Bladder microvascular endothelial cell (primary cell): ENCODE measurements at places on chromosomes 1 and 21. TPM values are rescaled to one million over a fixed set of nuclear protein-coding genes. Genes with fewer than 3 reads are reported as not detected.

The ECM1 gene
- 0.16 and 0.38 TPM in 2 replicates for total RNA-seq

The IL24 gene
- not detected in 2 replicates for total RNA-seq

The RBM11 gene
- total RNA-seq = not detected in 2 replicates

The ZNF644 gene
- 33.5 and 66.2 TPM in 2 replicates for total RNA-seq

The UMODL1 gene
- total RNA-seq = not detected in 2 replicates

The OMA1 gene
- total RNA-seq = 11.0 and 17.1 TPM in 2 replicates

The EFNA3 gene
- 1.3 and 1.8 TPM in 2 replicates for total RNA-seq

The VSIG8 gene
- total RNA-seq = not detected in 2 replicates

The S100A7 gene
- not detected in 2 replicates for total RNA-seq

The LRRC39 gene
- 0.16 and 0.19 TPM in 2 replicates for total RNA-seq

The NBPF6 gene
- total RNA-seq = not detected in 2 replicates

The C1orf141 gene
- not detected in 2 replicates for total RNA-seq

The ADAM30 gene
- not detected in 2 replicates for total RNA-seq

The GPA33 gene
- not detected in 2 replicates for total RNA-seq

The CCDC181 gene
- total RNA-seq = not detected in 2 replicates

The POFUT2 gene
- total RNA-seq = 9.9 and 30.8 TPM in 2 replicates

The APCS gene
- not detected in 2 replicates for total RNA-seq

The PGLYRP4 gene
- not detected in 2 replicates for total RNA-seq

The CA6 gene
- not detected in 2 replicates for total RNA-seq

The CGN gene
- total RNA-seq = under 0.01 and 0.13 TPM in 2 replicates

The ODF2L gene
- 25.3 and 57.0 TPM in 2 replicates for total RNA-seq

The MR1 gene
- total RNA-seq = 1.8 and 3.2 TPM in 2 replicates

The LRRC8C gene
- 17.8 and 27.1 TPM in 2 replicates for total RNA-seq

The ACBD3 gene
- 25.6 and 41.0 TPM in 2 replicates for total RNA-seq

The TSSK3 gene
- total RNA-seq = 0.13 TPM in 1 of 2 replicates, not detected in the other

The GLRX2 gene
- 5.0 and 14.1 TPM in 2 replicates for total RNA-seq

The ESRRG gene
- total RNA-seq = under 0.01 TPM in 1 of 2 replicates, not detected in the other

The MPL gene
- total RNA-seq = 0.06 TPM in 1 of 2 replicates, not detected in the other

The RIMS3 gene
- 0.16 and 0.25 TPM in 2 replicates for total RNA-seq

The CCDC185 gene
- not detected in 2 replicates for total RNA-seq

The LEPROT gene
- total RNA-seq = 35.0 and 101 TPM in 2 replicates

The AMY2B gene
- total RNA-seq = 0.65 and 2.6 TPM in 2 replicates

The RNPC3 gene
- total RNA-seq = 3.2 and 7.0 TPM in 2 replicates

The HES3 gene
- not detected in 2 replicates for total RNA-seq

The SLC1A7 gene
- not detected in 2 replicates for total RNA-seq

The CAPN9 gene
- total RNA-seq = not detected in 2 replicates

The ZBTB8B gene
- 0.06 TPM in 1 of 2 replicates, not detected in the other for total RNA-seq

The IL20 gene
- not detected in 2 replicates for total RNA-seq

The SLC41A1 gene
- 5.2 and 26.4 TPM in 2 replicates for total RNA-seq

The SUCO gene
- total RNA-seq = 12.6 and 22.8 TPM in 2 replicates
